ENCODE measurements at places on chromosomes 2 and 18.

DNA sequence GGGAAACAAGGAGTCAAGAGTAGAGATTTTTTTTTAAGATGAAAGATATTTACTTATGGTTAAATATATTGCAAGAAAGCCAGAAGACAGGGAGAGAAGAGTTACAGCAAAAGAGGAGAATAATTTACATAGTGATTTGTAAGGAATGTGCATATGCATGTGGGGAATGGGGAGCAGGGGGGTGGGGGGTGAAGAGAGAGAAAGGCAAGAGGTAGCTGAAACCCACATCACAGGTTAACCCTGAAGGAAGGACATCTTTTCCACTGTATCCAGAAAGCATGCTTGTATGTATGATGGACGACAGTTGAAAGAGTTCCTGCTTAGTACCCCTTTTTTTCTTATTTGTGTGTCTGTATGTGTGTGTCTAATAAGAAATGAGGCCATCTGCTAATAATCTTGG, 371.9 kb downstream of the RAD51AP2 start:
- no peak for DNase-seq

DNA sequence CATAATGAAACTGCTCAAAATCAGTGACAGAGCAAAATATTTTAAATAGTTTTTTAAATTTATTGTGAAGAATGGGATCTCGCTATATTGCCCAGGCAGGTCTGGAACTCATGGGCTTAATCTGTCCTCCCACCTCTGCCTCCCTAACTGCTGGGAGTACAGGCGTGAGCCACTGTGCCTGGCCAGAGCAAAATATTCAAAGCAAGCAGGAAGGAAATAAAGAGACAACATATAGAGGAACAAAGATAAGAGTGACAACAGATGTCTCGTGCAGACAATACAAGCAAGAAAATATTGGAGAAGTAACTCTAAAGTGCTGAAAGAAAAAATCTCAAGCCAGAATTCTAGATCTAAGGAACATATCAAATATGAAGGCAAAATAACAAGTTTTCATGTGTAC, 5.0 kb upstream of the SCLY start:
- DNase-seq, result no peak

DNA sequence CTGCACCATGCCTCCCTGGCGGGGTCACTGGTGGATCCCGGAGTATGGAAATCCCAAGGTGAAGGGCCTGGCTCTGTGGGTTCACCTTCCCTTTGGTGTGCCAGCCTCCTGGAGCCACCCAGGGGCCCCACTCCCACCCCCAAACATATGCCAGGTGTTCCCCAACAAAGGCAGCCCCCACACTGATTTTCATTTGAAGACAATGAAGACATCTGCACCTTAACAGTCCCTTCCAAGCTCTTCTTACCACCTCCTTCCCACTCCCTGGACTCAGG, 11.7 kb downstream of the BIN1 start:
- DNase-seq, result no peak

- DNase-seq, result no peak
Measured at GRCh38 chr2:134152045-134153010, 101.5 kb upstream of the MGAT5 start.

- DNase-seq, result no peak
Measured at GRCh38 chr2:64454386-64455332, 697 bp downstream of the LGALSL start.

GRCh38 chr2:111653103-111653624, 230.8 kb downstream of the ANAPC1 start:
- no peak for DNase-seq

- no peak for DNase-seq
Measured at GRCh38 chr2:15662026-15662425, 70.4 kb downstream of the DDX1 start.

GRCh38 chr2:24579053-24579803, 88.2 kb downstream of the NCOA1 start:
- DNase-seq, result no peak

GRCh38 chr18:55161916-55162315, 202.7 kb upstream of the CCDC68 start:
- DNase-seq, result no peak

GRCh38 chr2:216221811-216222210, 112.7 kb downstream of the XRCC5 start:
- no peak for DNase-seq

DNA sequence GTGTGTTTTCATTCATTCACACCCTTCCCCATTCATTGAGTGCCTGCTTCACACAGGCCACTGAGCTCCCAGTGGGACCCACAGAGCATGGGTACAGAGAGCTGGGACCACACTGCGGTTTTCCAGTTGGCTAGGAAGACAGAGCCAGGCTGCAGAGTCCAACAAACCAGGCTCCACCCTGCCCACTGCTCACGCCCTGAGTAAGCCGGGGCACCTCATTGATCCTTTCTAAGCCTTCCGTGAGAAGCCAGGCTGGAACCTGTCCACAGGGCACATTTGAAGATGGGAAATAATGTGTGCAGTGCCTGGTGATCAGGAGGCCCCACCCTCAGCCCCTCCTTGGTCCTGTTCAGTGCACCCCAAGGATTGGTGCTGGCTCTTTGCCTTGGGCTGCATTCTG, 13.5 kb downstream of the KCNIP3 start:
- DNase-seq, result no peak

GRCh38 chr2:143936538-143936847, 583.4 kb downstream of the ZEB2 start:
- no peak for DNase-seq

GRCh38 chr2:228180181-228181097, 1.0 kb downstream of the SPHKAP start:
- DNase-seq, result no peak

DNA sequence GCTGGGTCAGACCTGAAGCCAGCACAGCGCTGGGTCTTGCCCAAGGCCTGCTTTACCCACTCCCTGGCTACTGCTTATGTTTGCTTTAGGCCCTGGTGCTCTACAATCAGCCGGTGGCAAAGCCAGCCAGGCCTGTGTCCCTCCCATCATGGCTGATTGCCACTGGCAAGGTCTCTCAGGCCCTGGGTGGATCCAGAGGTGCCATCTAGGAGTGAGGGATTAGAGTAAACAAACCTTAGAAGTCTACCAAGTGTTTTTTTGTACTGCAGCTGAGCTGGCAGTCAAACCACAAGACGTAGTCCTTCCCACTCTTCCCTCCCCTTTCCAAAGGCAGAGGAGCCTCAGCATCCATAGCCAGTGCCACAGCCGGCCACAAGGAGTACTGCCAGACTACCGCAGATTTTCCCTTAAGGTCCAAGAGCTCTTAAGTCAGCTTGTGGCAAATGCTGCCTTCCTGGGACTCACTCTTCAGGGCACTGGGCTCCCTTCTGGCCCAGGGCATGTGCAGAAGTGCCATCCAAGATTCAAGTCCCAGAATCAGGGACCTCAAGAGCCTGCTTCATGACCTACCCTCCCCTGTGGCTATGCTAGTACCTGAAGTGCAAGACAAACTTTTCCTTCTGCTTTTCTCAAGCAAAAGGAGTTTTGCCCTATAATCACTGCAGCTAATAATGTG, 20.0 kb downstream of the IL1RL2 start:
- DNase-seq, result no peak

- DNase-seq, result no peak
Measured at GRCh38 chr2:12678186-12678585, 38.5 kb upstream of the TRIB2 start.

- no peak for DNase-seq
Measured at GRCh38 chr2:169038338-169038757, 7.2 kb upstream of the ABCB11 start.

GRCh38 chr2:180006781-180007579, at the start of gene CWC22:
Gene CWC22, minus strand, starts transcription at chr2:180007297. Its CDS starts 13,956 bp downstream, at chr2:179993341.
- DNase-seq, result peak; percentile 78

GRCh38 chr2:45932278-45932975, 281.0 kb downstream of the PRKCE start:
- DNase-seq, result no peak

- DNase-seq, result no peak
Measured at GRCh38 chr2:178142274-178143065, 30.2 kb downstream of the RBM45 start.

DNA sequence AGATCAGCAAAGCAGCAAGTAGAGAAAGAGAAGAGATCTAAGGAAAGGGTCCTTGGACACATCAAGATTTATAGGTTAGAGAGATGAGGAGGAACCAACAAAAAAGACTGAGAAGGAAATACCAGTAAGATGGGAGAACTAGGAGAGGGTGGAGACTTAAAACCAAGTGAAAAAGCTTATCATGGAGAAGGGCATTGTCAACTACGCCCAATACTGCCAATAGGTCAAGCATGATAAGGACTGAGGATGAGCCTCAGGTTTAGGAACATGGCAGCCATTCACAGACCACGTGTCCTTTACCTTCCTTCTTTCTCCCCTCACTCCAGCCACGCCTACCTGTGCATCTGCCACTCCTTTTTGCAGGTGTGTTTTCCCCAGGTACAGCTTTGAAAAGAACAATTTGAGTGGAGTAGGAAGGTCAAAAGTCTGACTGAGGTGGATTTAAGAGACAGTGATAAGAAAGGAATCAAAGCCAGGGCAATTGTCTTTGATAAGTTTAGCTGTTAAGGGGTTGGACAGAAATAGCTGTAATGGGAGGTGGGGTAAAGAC, 238.7 kb downstream of the STK39 start:
- DNase-seq, result no peak

GRCh38 chr2:172083628-172084394, 1.5 kb upstream of the DLX1 start:
- DNase-seq, result no peak

GRCh38 chr18:48639772-48640432, 101.1 kb downstream of the CTIF start:
- no peak for DNase-seq

- no peak for DNase-seq
Measured at GRCh38 chr2:111236025-111236424, 115.3 kb downstream of the BCL2L11 start.

GRCh38 chr2:236015171-236015570, 153.0 kb downstream of the GBX2 start:
- DNase-seq, result no peak

GRCh38 chr2:64678771-64679590, 25.3 kb upstream of the SERTAD2 start:
- no peak for DNase-seq

GRCh38 chr2:181363164-181363563, 94.0 kb upstream of the ITGA4 start:
- DNase-seq, result no peak

- no peak for DNase-seq
Measured at GRCh38 chr2:108565778-108566375, 31.6 kb downstream of the LIMS1 start.

DNA sequence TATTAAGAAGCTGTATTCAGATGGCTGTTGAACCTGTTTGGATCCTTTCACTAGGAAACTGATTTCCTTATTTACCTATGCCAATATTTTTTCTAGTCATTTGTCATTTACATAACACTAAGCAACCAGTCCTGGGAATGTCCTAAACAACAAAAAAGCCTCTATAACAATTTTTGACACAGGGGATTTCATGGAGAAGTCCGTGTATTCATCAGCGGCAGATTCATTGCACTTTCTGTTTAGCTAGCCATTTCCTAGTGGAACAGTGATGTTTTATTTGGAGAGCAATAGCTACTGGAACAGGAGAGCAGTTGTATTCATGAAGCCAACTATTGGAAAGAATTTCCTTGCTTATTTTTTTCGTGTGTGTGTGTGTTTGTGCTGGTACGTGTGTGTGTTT, 604.3 kb upstream of the POU3F3 start:
- no peak for DNase-seq

DNA sequence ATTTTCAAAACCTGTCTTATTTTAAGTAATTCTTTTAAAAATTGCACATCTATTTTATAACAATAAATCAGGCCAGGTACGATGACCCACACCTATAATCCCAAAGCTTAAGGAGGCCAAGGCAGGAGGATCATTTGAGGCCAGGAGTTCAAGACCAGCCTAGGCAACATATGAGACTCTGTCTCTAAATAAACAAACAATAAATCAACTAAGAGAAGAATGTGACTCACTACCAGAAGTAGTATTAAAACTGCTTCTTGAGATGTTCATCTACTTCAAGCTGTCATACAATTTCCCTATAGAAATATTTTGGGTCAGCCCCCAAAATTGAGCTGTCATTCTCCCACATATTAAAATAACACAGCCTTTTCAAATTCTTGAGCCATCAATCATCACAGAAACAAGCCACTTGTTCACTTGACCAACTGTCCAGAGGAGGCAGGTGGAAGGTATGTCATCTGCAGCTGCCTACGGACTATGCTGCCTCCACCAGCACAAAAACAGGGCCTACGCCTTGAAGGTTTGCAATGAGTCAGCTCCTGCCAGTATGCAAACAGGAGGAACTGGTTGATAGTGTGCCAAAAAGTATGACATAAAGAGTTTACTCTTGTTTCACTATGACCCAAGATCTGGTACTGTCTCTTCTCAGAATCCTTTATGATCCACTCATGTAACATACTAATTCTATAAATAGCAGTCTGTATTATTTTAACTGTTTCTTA, 33.6 kb downstream of the KIDINS220 start:
- no peak for DNase-seq

- DNase-seq, result no peak
Measured at GRCh38 chr18:25353080-25353479, 1.1 kb upstream of the ZNF521 start.

GRCh38 chr2:229485857-229486256, 214.8 kb upstream of the PID1 start:
- DNase-seq, result no peak

GRCh38 chr2:109164739-109165221, 35.8 kb downstream of the SH3RF3 start:
- DNase-seq, result no peak

DNA sequence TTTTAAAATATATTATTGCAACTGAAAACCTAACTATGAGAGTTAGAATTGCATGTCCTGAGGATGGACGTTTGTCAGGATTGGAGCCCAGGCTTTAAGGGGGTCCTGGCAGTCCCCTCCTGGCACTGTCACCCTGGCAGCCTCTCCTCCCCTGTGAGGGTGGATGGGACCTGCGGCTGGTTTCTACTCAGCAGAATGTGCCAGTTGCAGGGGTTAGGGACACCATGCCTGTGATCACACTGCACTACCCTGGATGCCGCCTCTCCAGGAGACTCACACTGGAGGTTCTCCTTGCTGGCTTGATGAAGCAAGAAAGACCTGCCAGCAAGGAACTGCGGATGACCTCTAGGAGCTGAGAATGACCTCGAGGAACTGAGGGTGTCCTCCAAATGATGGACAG, 356.7 kb upstream of the MYT1L start:
- no peak for DNase-seq

DNA sequence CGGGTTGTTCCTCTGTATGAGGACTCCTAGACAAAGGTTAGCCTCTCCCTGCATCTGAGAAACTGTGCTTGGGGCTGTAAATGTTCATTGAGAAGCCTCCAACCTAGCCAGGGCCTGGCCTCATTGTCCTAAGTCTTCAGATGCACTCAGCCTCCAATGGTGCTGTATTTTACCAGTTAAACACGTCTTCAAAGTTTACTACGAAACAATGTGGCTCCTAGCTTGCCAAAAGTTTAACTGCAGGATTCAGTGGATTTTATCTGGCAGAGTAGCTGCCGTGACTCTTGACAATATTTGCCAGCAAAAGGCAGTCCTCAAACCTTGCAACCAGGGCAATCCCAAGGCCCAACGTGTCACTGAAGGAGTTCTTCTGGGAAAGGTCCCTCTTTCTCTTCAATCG, 1.1 kb downstream of the PID1 start:
- DNase-seq, result no peak

Data from activated CD4-positive, CD25-positive, alpha-beta regulatory T cell treated with anti-CD3 and anti-CD28 coated beads, Interleukin-2, amount 50 U/mL, for 16 hours (primary cell).